ENCODE measurements at places on chromosomes 6 and 20. TPM values are rescaled to one million over a fixed set of nuclear protein-coding genes. Genes with fewer than 3 reads are reported as not detected.

- DNase-seq = peak; percentile 59
Observed at GRCh38 chr6:33746036-33746600, 587 bp downstream of the IP6K3 start.

Gene ELOVL4
- 3.2 TPM for polyA plus RNA-seq

GRCh38 chr6:116445102-116445501 lies 16.1 kb upstream of the CALHM6 start:
- DNase-seq = no peak

Gene OPRM1
- polyA plus RNA-seq = not detected

GRCh38 chr20:55449091-55449490 lies 556.2 kb downstream of the CBLN4 start:
- no peak for DNase-seq

DNA sequence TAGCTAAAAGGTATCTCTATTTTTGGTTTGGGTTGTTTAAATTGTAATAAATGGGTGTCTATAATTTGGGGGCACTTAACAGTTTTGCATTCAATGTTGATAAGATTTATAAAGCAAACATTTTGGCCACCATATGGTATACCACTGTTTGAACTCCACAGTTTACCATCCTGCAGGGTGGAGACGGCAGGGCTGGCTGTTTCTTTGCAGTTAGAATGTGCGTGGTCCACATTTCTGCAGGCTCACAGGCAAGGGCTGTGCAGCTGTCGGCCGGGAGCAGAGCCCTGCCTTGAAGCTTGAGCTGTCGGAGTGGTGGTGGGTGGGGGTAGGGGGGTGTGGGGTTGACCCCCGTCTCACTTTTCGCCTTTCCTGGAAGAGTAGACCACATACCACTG lies 135.9 kb downstream of the CDH4 start:
- DNase-seq = no peak

DNA sequence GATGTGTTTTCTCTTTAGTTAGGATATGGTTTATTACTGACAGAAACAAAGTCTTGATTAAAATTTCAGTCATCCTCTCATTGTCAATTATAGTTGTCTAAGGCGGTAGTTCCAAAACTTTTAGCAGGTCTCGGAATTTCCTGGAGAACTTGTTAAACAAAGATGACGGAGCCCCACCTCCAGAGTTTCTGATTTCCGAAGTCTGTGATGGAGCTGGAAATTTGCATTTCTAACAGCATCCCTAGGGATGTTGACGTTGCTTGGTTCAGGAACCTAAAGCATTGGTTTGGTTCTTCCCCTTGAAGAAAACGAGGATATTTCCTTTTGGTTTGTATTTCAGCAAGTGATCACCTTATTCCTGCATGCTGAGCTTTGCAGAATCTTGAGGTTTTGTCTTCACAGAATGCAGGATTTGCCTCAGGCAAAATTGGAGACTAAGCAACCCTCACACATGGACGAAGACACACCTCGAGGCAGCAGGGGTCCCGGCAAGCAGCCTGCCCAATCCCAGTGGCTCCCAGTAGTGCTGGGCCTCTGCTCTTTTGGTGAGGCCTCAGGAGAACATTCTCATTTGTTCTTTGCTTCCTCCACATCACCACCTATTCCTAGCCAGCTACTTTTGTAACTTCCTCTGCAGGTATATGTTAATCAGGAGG lies 187.1 kb upstream of the PHACTR1 start:
- DNase-seq = no peak

Gene BEND3
- polyA plus RNA-seq = 3.1 TPM
